ENCODE measurements at places on chromosomes 3 and 15. TPM values are rescaled to one million over a fixed set of nuclear protein-coding genes. Genes with fewer than 3 reads are reported as not detected.

- H3K27ac ChIP-seq: no peak overlapping the region
- no peaks in the 10 kb centered on the region for H3K27me3 ChIP-seq
- no peaks in the 10 kb centered on the region for H3K36me3 ChIP-seq
These were observed 15.0 kb downstream of the FBLN2 start for GRCh38 chr3:13563911-13564310.

- peaks cover 20% of the 10 kb centered on the region for H3K4me1 ChIP-seq
- no peak overlapping the region for H3K27ac ChIP-seq
- no peak for DNase-seq
- H3K36me3 ChIP-seq: no peaks in the 10 kb centered on the region
These were observed 82.1 kb downstream of the KLF13 start for GRCh38 chr15:31408724-31409123.

GRCh38 chr3:188673646-188674186, 498.1 kb upstream of the TPRG1 start:
- peaks cover 10% of the 10 kb centered on the region for H3K4me1 ChIP-seq
- no peaks in the 10 kb centered on the region for H3K36me3 ChIP-seq
- H3K4me3 ChIP-seq: no peak overlapping the region
- DNase-seq: no peak

GRCh38 chr15:68427366-68427765, 4.6 kb downstream of the ITGA11 start:
- H3K4me1 ChIP-seq: peaks cover 9% of the 10 kb centered on the region
- DNase-seq: no peak
- H3K27ac ChIP-seq: no peak overlapping the region
- H3K36me3 ChIP-seq: no peaks in the 10 kb centered on the region
- peaks cover 19% of the 10 kb centered on the region for H3K27me3 ChIP-seq
- H3K4me3 ChIP-seq: no peak overlapping the region

The CORO2B gene
- total RNA-seq: 11.3 TPM

DNA sequence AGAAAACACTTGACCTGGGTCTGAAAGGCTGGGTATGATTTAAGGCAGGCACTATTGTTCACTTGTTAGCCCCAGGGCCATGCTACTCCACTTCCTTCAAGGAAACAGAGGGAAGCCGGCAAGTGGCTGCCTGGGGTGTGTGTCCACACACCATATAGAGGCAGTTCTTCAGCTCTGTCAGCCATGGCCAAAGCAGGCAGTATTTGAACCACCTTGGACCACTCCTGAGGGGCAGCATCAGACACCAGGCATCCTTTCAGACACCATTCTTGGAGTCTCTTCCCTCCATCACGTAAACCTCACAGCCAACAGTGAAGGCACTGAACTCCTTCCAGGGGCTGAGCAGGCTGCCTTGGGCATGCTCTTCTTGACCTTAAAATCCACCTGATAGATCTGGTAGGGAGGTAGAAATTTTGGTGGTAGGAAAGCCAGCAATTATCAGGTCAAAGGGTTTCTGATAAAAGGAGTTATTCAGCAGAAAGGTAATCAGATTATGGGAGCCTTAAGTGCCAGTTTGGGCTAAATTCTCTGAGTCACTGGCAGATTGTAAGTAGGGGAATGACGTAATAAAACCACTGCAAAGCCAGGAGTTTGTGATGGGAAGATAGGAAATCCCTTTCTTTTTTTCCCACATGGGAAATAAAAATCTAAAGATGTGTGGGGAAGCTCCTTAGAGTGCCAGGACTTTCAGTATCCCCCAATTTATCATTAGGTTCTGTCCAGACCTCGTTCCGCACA, 20.2 kb downstream of the TGFBR2 start:
- no peak overlapping the region for H3K4me3 ChIP-seq
- peaks cover 93% of the 10 kb centered on the region for H3K4me1 ChIP-seq
- H3K27ac ChIP-seq: peak overlapping the region; percentile 89
- H3K27me3 ChIP-seq: no peaks in the 10 kb centered on the region

GRCh38 chr3:171021377-171021776, 5.1 kb downstream of the SLC2A2 start:
- no peaks in the 10 kb centered on the region for H3K27me3 ChIP-seq
- H3K4me1 ChIP-seq: no peaks in the 10 kb centered on the region
- H3K36me3 ChIP-seq: no peaks in the 10 kb centered on the region
- no peak overlapping the region for H3K4me3 ChIP-seq

The GALNT15 gene
- total RNA-seq: 0.10 TPM

- H3K27ac ChIP-seq: no peak overlapping the region
- H3K4me1 ChIP-seq: no peaks in the 10 kb centered on the region
- DNase-seq: no peak
- H3K4me3 ChIP-seq: no peak overlapping the region
These were observed 135.4 kb downstream of the MCTP2 start for GRCh38 chr15:94366781-94367180.

- no peaks in the 10 kb centered on the region for H3K36me3 ChIP-seq
- no peaks in the 10 kb centered on the region for H3K27me3 ChIP-seq
- H3K4me3 ChIP-seq: no peak overlapping the region
- no peak overlapping the region for H3K27ac ChIP-seq
These were observed 3.4 kb downstream of the TMEM212 start for GRCh38 chr3:171846597-171846996.

The UBXN7 gene
- total RNA-seq: 107 TPM

GRCh38 chr15:48748535-48748934, 62.3 kb downstream of the CEP152 start:
- H3K27me3 ChIP-seq: no peaks in the 10 kb centered on the region
- H3K4me3 ChIP-seq: no peak overlapping the region
- no peak for DNase-seq
- no peak overlapping the region for H3K27ac ChIP-seq

The LINS1 gene
- 39.6 TPM for total RNA-seq

The TMC3 gene
- total RNA-seq: not detected

All from B cell (primary cell).